ENCODE measurements at places on chromosomes 3 and 15.

DNA sequence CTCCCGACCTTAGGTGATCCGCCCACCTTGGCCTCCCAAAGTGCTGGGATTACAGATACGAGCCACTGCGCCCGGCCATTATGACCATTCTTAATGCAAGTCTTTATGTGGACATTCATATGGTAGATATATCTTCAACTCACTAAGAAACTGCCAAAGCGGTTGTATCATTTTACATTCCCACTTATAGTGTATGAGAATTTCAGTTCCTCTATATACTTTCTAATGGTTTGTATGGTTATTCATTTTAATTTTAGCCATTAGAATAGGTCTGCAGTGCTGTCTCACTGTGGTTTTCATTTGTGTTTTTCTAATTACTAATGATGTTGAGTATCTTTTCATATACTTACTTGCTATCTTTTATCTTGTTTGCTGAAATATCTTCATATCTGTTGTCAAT is 32.5 kb downstream of the TCF12 start:
- no peak for DNase-seq

GRCh38 chr3:30775040-30775439 is 119.4 kb downstream of the GADL1 start:
- DNase-seq = no peak

DNA sequence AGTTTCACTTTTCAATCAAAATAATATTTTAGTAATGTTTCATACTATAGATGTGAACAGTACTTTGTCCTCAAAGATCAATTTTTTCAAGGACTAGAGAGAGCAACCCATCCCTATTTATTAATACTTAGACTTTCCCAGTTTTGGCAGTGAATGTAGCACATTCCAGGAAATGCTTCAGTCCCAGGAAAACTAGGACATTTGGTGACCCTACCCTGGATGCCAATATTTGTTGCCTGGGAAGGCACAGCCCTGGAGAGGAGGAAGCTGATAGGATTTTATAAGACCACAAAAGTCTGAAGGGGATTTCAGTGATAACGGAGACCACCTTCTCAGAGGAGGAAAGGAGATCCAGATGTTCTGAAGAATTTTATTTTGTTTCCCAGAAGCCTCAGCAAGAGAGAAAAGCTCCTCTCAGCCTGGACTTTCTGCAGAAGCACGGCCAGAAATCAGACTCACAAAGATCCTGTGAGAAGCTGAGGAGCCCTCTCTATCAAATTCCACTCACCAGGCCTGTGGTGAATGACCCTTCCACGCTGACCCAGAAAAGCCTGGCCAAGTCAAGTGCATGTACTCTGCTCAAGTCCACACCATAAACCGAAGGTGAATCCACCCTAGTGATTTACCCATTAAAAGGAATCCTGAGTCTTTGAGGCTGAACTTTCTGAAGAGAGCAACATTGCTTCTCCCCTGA is 87.7 kb upstream of the ABHD17C start:
- DNase-seq = no peak

GRCh38 chr3:38015485-38015884 is 14.0 kb downstream of the PLCD1 start:
- no peak for DNase-seq

GRCh38 chr3:172367205-172368105 is 80.8 kb downstream of the GHSR start:
- no peak for DNase-seq

GRCh38 chr15:100931143-100931890 is 12.2 kb downstream of the LRRK1 start:
- DNase-seq = no peak

GRCh38 chr3:42814914-42815507 is 5.8 kb downstream of the ACKR2 start:
- no peak for DNase-seq

DNA sequence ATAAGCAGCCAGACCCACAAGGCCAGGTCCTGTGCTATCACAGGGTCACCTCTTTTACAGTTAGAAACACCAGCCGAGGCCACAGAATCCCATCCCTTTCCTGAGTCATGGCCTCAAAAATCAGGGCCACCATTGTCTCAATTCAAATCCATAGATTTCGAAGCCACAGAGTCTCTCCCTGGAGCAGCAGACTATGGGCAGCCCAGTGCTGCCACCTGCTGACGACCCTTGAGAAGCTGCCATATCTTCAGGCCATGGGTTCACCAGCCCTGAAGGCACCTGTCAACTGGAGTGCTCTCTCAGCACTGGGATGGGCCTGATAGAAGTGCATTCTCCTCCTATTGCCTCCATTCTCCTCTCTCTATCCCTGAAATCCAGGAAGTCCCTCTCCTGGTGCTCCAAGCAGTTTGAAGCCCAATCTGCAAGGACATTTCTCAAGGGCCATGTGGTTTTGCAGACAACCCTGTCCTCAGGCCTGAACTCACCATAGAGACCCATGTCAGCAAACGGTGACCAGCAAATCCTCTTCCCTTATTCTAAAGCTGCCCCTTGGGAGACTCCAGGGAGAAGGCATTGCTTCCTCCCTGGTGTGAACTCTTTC is 39.6 kb downstream of the TGM4 start:
- DNase-seq = peak; percentile 66

GRCh38 chr15:39266890-39267289 is 314.0 kb upstream of the THBS1 start:
- DNase-seq = no peak

DNA sequence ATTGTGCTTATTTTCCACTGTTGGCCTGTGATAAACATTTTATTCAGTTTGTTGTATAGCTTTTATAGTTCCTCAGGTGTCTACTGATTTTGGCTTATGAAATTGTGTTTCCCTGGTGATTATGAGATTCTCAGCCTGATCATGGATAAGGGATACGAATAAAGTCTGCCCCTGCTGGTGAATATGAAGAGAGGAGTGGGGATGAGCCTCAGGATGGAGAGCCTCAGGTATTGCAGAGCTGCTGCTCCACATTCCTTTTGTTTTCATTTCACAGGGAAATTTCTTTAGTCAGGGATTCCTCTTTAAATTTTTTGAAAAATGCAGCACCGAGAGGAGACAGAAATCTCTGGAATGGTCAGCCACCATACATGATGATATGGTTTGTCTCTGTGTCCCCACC is 14.7 kb upstream of the RAB6B start:
- DNase-seq = no peak

All from GM12891 (cell line).